ENCODE measurements at places on chromosomes 2 and 18.

- DNase-seq, result no peak
Measured at GRCh38 chr2:138365581-138365980, 136.0 kb upstream of the SPOPL start.

DNA sequence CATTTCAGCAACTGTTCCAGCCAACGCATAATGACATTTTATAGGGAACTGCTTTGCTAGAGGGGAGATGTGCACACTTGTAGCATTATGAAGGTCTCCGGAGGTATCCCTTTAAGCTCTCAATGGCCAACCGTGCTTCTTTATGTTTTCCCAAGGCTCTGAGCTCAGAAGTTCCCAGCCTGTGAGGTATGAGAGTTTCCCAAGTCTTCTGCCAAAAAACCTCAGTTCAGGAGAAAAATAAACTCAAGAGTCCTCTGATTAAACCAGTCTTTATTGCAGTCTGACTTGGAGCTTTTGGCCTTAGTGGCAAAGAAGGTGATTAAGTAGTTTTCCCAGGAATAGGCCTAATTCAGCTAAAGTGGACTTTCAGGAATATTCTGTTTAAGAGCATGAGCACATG lies 35.4 kb upstream of the ZNF532 start:
- DNase-seq, result no peak

- no peak for DNase-seq
Measured at GRCh38 chr2:199707593-199708185, 143.3 kb downstream of the FTCDNL1 start.

- no peak for DNase-seq
Measured at GRCh38 chr18:53025247-53025646, 685.2 kb downstream of the DCC start.

GRCh38 chr2:48309900-48310299 lies 220.1 kb upstream of the STON1 start:
- no peak for DNase-seq

All from GM18507 (cell line).